ENCODE measurements at places on chromosomes 5 and 9.

DNA sequence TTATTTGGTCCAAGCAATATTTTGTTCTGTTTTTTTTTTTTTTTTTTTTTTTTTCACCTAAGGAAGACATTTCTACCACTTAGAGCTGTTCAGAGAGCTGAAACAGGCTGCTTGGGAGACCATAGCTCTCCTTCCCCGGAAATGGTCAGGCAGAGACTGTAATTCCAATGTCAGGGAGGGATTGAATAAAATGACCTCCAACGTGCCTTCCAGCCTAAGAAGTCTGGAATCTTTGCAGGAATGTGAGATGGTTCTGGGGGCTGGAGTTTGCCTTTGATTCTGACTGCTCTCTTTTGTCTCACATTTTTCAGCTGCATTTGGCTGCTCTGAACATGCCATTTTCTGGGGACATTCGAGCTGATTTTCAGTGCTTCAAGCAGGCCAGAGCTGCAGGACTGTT, 38.3 kb upstream of the TGFBR1 start:
- no peak for DNase-seq

- DNase-seq: no peak
These were observed 78.3 kb upstream of the RNU6ATAC start for GRCh38 chr9:134242706-134243105.

- peak; percentile 83 for DNase-seq
These were observed 2.0 kb downstream of the MYO10 start for GRCh38 chr5:16934123-16934522.

DNA sequence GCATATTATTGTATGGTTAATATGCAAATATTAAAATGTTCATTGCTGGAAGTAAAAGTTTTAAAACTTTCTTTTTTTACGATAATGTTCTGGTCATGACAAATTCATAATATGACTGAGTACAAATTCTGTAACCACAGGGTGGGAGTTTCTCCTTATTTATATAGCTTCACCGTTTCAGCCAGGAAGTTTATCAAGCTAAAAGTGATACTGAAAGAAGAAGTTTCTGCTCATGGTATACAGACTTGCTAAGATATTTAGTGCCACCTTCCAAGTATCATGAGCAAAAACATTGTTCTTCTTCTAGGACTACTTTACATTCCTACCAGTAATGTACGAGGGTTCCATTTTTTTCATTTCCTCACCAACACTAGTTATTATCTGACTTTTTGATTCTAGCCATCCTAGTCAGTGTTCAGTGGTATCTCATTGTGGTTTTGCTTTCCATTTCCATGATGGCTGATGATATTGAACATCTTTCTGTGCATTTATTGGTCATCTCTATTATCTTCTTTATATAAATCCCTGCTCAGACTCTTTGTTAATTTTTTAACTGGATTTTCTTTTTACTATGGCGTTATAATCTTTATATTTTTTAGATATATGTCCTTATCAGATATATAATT, 94.2 kb upstream of the PRRC1 start:
- DNase-seq: no peak

DNA sequence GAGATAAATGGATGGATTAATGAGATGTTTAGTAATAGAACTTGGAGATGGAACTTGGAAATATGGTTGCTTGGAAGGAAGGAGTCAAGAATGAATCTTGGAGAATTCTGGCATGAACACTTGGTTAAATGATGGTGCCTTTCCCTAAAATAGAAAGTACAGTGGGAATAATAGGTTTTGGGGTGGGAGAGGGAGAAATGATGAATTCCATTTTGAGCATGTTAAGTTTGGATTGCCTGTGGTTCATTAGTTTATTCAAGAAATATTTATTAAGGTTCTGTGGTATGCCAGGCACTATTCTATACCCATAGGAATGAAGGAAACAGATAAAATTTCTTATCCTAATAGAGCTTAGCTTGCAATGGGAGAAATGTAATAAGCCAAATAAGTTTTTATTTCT, 58.4 kb downstream of the PBX3 start:
- no peak for DNase-seq

DNA sequence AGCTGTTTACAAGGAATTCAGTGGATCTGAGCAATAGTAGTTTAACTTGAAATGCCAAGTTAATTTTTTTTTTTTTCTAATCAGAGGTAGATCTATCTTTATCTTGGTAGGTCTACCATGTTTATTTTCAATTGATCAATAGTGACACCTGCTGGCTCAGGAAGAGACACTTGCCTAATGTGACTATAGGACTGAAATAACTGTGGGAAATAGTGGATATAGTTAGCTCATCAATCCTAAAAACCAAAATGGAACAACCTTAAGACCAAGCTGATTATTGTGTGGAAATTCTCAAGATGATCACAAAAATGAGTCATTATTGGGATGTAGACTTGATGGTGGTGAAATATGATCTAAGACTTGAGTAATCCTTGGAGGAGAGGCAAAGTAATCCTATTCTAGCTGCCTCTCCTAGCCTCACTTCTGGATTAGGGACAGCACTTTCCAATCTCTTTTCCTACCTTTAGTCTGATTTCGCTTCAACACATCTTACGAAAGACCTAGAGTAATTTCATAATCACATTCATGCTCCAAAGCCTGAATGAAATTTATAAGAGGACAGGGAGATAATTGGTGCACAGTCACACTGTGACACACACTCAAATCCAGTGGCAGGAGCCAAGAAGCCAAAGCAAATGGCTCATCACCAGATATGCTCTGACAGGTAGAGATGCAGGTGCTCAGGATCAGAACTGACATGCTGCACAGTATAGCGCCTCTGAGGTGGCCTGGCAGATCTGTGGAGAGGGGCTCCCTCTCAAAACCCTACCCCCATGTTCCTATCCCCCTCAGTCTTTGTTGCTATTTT, 156.3 kb downstream of the HMHB1 start:
- peak; percentile 63 for DNase-seq

DNA sequence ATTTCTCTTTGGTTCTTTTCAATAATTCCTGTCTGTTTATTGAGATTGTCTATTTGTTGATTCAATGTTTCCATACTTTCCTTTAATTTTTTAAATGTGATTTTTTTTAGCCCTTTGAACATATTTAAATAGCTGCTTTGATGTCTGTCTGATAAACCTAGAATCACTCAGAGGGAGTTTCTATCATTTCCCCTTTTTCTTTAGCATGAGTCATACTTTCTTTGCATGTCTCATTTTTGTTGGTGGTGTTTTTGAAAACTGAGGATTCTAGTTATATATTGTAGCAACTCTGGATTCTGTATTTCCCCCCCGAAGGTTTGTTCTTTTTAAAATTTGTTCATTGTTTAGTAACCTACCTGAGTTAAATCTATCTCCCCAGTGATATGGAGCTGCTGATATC, 24.2 kb upstream of the ZNF618 start:
- DNase-seq: no peak

DNA sequence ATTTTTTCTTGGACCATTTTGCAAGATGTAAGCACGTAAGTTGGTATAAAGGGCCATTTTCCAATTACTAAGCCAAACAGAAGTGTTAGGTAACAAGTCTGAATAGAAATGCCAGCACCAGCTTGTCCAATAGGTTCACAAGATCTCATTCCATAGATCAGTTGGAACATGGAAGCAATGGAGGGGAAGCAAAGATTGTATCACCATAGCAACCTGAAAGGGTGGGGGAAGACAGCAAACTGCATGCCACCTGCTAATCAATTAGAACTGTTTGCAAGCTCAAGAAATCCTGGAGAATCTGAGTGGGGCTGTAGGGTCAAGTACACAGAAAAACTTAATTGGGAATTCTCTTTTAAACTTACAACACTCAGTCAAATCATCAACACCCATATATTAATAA, 264.9 kb upstream of the EFNA5 start:
- peak; percentile 70 for DNase-seq

DNA sequence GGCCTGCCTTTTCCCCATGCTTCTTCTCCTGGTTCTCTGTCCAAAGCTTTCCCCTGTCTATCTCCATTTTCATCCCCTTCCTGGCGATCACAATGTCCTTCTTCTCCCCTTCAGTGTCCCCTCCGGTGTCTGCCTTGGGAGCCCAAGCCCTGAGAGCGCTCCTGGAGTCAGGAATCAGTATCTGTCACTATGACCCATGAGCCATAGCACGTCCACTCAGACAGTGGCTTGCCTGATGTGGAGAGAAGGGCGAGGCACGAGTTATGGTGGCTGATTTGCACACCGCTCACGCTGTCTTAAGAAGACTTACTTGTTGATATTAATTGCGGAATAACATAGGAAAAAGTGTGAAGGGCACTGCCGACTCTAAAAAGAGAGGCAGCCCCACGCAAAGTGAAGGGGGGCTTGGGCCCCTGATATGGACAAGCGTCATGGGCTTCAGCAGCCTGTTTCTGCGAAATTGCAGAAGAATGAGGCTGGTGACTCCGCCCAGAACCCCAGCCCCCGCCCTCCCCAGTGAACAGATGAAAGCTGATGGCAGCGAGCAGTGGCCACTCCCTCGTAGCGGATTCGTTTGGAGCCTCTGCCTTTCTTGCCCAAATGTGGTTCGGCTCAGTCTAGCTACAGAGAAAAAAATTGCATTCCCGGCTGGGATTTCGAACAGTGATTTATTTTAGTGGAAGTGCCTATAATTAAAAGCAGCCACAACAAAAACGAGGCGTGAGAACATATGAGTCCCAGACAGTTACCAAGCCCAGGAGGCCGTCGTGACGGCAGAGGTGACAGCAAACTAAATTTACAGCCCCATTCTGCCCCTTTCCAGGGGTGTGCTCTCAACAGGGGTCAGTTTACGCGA, 149.8 kb downstream of the ICE1 start:
- no peak for DNase-seq

DNA sequence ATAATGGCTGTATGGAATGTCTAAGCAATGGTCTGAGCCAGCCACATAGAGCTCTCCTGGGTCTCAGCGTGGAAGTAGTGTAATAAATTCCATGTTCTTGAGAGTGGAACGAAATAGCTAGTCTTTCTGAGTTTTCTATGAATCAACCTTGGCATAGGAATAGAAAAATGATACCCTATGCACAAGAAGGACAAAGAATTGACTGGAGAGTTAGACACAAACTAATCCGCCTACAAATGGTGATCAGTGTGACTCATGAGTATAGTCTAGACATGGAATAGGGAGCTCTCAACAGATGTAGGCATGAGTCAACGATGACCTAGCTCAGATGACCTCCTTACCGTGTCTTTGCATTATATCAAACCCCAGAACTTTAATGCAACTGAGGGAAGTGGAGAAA, 256.8 kb upstream of the GRIN3A start:
- no peak for DNase-seq

DNA sequence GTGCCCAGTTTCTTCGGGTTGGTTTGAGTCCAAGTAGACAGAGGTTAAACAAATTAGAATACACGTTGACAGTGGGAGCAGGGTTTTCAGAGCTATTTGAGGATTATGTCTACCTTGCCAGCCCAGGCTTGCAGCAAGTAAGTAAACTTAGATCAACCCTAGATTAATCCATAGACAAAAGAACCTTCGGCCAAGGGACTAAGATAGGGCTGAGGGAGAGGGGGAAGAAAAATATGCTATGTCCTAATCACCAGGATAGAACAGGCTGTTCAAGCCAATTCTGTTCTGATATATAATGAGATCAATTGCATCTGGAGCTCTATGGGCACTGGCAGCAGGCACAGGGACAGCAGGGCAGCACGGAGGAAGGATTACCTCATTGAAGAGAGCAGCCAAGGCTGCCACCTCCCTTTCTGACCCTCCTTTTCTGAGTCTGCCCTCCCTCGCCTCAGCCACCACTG, 377.7 kb downstream of the PIK3R1 start:
- DNase-seq: peak; percentile 88

DNA sequence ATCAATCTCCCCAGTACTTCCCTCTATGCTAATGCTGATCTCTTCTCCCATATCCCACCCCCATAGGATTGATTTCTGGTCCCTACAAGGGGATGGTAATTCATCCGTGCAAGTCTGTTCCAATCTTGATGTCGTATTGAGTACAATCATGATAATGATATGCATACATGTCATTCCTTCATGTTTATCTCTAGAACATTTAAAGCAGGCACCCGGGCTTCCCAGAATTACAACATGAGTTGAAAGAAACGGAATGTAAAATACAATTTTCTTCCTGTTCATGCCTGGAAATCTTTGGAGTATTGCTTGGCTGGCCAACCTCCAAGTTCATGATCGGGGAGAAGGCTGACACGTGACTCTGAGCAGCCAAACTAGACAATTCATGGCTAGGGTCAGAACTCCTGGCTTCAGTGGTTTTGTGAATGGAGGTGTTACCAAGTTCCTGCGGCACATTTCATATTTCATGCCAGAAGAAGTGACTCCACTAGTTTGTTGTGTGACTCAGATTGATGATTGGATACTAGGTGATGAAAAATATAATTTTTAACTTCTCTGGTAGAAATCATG, 66.6 kb downstream of the C9orf152 start:
- no peak for DNase-seq

- DNase-seq: peak; percentile 37
These were observed 15.0 kb downstream of the ACSL6 start for GRCh38 chr5:131996210-131997025.

DNA sequence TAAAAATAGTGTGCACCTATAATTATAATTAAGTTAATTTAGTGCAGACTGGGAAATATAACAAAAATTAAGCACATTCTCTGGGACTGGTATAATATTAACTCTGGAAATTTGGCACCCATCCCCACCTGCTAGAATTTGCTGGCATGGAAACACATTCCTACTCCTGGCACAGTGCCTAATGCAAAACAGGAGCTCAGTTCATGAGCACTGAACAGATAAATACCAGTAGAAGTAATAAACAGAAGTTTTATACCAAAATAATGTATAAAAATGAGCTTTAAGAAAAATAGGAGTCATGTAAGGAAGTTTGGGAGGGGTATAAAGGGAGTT, 23.7 kb upstream of the NPR3 start:
- no peak for DNase-seq

GRCh38 chr5:71825992-71826391, 106.9 kb downstream of the CARTPT start:
- no peak for DNase-seq

- no peak for DNase-seq
These were observed 35.8 kb downstream of the SEC61B start for GRCh38 chr9:99257723-99258389.

DNA sequence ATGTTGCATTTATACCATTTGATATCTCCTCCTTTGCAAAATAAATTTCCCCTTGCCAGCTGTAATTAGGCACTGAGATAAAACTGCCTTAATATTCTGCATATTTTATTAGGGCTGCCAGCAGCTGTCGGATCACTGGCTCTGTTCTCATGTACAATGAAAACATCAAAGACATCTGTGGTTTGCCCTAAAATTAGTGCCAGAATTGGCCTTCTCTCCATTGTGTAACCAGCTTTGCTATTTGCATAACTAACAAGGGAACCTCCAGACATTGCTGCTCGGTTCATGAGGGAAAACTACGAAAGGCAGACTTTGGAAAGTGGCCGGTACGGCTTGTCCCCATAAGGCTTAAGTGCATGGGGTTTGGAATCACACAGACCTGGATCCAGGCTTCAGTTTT, 45.5 kb upstream of the KIF2A start:
- DNase-seq: no peak

DNA sequence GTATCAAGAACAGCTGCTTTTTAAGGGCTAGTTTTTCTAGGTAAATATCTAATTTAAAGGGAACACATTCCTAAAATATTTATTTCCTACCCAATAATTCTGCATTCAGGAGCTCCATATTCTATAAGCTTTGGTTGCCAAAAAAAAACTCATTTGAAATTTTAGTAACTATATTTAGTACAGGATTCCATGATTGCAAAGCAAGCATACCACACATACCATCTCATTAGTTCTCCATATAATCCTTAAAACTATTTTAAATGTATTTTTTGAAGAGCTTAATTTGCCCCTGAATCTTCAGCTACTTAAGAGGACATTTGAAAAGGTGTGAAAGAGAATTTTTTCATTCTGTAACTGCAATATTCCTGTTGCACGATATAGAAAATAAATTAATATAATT, 877.0 kb downstream of the NR2F1-AS1 start:
- DNase-seq: no peak

Measured in NCI-H82 (cell line).